Type B pancreatic cell (in vitro differentiated cells): ENCODE measurements at places on chromosomes 13 and 19.

GRCh38 chr19:9650345-9650744 lies 24.6 kb downstream of the ZNF562 start:
- no peak overlapping the region for H3K4me3 ChIP-seq
- no peak overlapping the region for H3K27ac ChIP-seq
- no peaks in the 10 kb centered on the region for H3K4me1 ChIP-seq
- DNase-seq: no peak

DNA sequence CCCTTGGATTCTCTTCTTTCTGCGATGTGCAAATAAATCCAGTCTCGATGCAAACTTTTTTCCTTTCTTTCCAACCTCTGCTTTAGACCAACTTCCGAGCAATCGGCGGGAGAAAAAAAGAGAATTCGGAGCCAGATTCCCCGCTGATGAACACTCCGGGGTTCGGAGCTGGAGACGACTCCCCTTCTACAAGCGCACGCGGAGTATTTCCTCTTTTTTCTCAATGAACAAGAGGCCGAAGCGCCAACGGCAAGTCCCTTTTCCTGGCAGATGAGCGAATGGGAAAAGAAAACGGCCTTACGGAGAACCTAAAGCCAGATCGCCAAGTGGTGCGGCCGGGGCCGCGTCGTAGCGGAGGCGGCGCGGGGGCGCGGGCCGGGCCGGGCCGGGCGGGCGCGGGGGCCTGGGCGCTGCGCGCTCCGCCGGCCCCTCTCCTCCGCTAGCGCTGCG lies 250 bp downstream of the SPRY2 start:
- peaks cover 27% of the 10 kb centered on the region for H3K4me1 ChIP-seq
- no peak overlapping the region for H3K27ac ChIP-seq
- DNase-seq: no peak

- H3K27ac ChIP-seq: no peak overlapping the region
- H3K36me3 ChIP-seq: no peaks in the 10 kb centered on the region
- peaks cover 5% of the 10 kb centered on the region for H3K4me1 ChIP-seq
- peak overlapping the region; percentile 82 for H3K4me3 ChIP-seq
Observed at GRCh38 chr19:55156202-55157063, 1.1 kb downstream of the TNNI3 start.

GRCh38 chr13:98405690-98406344 lies 171.1 kb downstream of the STK24 start:
- H3K36me3 ChIP-seq: peaks cover 32% of the 10 kb centered on the region
- peaks cover 37% of the 10 kb centered on the region for H3K4me1 ChIP-seq
- H3K27ac ChIP-seq: peak overlapping the region; percentile 79
- DNase-seq: no peak
- H3K4me3 ChIP-seq: peak overlapping the region; percentile 38

DNA sequence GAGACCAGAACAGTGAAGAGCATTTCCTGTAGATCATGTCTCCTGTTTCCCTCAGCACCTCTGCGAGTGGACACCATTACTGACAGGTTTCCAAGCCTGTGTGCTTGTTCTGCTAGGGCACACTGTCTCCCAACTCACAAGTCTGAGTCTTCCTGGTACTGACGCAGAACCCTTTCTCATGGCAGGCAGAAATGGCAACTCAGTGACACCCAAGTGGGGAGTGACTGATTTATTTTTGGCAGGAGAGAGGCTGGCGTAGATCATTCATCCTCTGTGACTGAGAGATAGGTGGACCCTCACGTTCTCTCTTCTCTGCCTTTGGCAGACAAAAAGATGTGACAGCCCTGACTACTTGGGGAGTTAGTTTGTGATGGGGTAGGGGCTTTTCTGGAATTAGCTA lies 183.4 kb downstream of the RFC3 start:
- no peaks in the 10 kb centered on the region for H3K36me3 ChIP-seq
- H3K27me3 ChIP-seq: no peaks in the 10 kb centered on the region
- H3K4me1 ChIP-seq: peaks cover 26% of the 10 kb centered on the region
- no peak overlapping the region for H3K27ac ChIP-seq
- no peak for DNase-seq

GRCh38 chr13:70769817-70770216 lies 661.6 kb upstream of the KLHL1 start:
- no peak for DNase-seq
- H3K4me3 ChIP-seq: no peak overlapping the region
- H3K27me3 ChIP-seq: no peaks in the 10 kb centered on the region
- no peaks in the 10 kb centered on the region for H3K4me1 ChIP-seq
- H3K27ac ChIP-seq: no peak overlapping the region

DNA sequence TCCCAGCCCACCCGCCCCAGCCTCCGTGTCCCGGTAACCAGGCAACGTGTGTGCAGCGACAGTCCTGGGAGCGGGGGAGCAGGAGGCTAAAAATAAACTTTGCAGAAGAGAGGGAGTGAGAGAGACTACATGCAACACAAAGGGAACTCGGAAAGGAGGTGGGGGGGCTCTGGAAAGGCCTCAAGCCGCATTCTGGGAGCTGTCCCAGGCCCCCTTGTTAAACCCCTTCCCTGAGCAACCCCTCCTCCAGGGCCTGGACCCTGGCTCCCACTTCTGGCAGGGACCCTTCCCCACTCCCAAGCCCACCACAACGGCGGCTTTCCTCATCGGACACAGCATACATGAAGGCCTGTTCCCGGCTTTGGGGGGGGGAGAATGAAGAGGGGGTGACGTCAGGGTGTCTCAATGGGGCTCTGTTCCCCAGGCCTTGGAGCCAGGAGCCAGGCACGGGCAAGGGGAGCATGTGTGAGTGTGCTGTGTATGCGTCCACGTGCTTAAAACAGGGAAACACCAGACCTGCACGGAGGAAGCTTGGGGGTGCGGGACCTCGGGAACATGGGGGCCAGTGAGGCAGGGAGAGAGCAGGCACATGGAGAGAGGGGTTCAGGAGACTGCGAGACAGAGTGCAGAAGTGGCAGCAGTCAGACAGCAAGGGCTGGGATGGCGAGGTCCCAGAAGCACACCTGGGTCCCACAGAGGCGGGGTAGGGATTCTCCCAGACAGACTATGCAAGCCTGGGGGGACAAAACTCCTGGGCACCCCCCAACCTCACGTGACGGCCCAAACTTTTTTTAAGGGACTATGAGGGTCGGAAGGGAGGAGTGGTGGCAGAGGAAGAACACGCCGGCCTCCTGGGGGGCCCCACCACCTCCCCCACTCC lies 2.3 kb downstream of the ERF start:
- peak overlapping the region; percentile 95 for H3K4me3 ChIP-seq
- H3K4me1 ChIP-seq: peaks cover 22% of the 10 kb centered on the region
- DNase-seq: no peak
- peak overlapping the region; percentile 95 for H3K27ac ChIP-seq

DNA sequence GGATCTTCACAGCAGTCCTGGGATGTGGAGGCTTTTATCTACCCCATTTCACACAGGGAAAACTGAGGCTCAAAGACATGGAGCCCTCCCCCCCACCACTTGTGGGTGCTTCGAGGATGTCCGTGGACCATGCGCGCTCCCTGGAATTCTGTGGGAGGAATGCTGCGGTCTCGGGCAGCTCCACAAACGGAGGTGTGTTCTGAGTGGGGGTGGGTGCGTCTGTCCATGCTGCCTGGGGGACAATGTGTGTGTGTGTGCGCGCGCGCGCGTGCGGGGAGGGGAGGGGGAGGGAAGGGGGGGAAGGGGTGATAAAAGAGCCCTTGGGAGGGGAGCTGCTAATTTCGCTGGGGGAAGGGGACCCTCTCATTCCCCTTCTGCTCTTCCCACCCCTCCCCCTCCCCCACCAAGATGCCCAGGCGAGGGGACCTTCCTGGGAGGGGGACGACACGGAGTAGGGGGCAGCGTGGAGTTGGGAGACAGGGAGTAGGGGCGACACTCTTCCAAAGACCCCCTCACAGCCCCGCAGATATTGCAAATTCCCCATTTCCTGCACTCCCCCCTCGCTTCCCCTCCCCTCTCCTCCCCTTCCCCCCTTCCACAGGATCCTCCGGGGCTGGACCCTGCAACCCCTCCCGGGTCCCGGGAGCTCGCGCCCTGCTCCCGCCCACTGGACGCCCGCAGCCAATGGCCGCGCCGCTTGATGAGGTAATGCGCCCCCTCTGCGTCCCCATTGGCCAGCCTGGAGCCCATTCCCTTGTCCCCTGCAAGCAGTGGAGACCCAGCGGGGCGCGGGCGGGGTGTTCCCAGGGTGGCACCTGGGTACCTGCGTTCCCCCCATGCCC lies 18.9 kb upstream of the ZNRF4 start:
- no peak overlapping the region for H3K27ac ChIP-seq
- peak; percentile 88 for DNase-seq
- H3K27me3 ChIP-seq: peaks cover 51% of the 10 kb centered on the region
- H3K4me3 ChIP-seq: peak overlapping the region; percentile 81

GRCh38 chr13:76884186-76884906 lies 1.9 kb downstream of the KCTD12 start:
- H3K27ac ChIP-seq: peak overlapping the region; percentile 81
- no peak for DNase-seq
- H3K36me3 ChIP-seq: peaks cover 14% of the 10 kb centered on the region
- H3K4me1 ChIP-seq: peaks cover 19% of the 10 kb centered on the region
- peaks cover 38% of the 10 kb centered on the region for H3K27me3 ChIP-seq

DNA sequence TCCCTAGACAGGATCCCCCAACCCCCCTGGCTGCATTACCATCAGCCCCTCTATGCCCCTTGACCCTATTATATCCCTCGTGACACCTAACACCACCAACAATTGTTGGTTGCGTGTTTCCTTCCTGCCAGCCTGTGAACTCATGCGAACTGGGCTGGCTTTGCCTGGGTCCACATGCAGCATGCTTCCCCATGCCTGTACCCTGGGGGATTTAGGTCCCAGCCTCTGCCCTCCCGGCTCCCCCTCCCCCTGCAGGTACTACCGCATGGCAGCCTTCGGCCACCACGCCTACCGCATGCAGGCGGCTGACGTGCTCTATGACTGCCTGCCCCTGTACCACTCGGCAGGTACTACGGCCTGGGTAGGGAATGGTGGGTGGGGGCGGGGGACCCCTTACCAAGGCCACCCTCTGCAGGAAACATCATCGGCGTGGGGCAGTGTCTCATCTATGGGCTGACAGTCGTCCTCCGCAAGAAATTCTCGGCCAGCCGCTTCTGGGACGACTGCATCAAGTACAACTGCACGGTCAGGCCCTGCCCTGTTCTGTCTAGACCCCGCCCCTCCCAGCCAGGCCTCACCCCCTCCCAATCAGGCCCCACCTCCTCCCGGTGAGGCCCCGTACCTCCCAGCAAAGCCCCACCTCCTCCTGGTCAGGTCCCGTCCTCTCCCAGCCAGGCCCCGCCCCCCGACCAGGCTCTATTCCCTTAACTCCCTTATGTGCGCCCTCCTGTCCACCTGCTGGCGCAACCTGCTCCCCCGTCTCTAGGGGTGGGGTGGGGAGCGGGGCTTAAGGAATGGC lies 18.5 kb downstream of the SLC27A1 start:
- H3K4me1 ChIP-seq: peaks cover 18% of the 10 kb centered on the region
- H3K27ac ChIP-seq: peak overlapping the region; percentile 61
- DNase-seq: peak; percentile 84
- H3K4me3 ChIP-seq: peak overlapping the region; percentile 81

GRCh38 chr13:28415994-28416421 lies 78.9 kb downstream of the FLT1 start:
- H3K27me3 ChIP-seq: peaks cover 7% of the 10 kb centered on the region
- H3K4me3 ChIP-seq: no peak overlapping the region
- H3K27ac ChIP-seq: no peak overlapping the region
- peaks cover 5% of the 10 kb centered on the region for H3K4me1 ChIP-seq
- H3K36me3 ChIP-seq: no peaks in the 10 kb centered on the region

- no peak for DNase-seq
- no peaks in the 10 kb centered on the region for H3K4me1 ChIP-seq
- no peak overlapping the region for H3K4me3 ChIP-seq
- H3K27ac ChIP-seq: no peak overlapping the region
- H3K27me3 ChIP-seq: no peaks in the 10 kb centered on the region
Observed at GRCh38 chr13:105058517-105058916, 1476.9 kb downstream of the EFNB2 start.

DNA sequence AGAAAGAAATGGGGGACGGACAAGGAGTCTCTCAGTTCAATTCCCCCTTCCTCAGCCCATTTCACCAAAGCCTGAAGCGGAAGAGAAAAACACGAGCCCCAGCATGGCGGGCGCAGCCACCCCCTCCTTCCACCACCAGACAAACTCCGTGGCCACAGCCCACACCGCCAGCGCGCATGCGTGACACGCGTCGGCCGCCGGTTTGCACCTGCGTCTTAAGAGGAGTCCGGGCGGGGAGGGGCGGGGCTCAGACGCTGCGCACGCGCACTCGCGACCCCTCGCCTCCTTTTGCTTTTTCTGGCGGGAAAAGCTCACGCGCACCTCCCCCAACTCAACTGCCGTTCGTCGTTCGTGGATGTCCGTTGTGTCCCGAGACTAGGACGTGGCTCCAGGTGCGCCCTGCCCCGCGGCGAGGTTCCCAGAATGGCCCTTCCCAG lies at the start of gene KASH5:
KASH5 (plus strand) TSS at position 314 of the 437 bp plus-strand sequence. CDS start 2,635 bp downstream, outside the sequence.
- no peak within 1 kb of the TSS for H3K27ac ChIP-seq
- no peaks in the 10 kb centered on the region for H3K36me3 ChIP-seq
- DNase-seq: no peak
- H3K4me3 ChIP-seq: no peak within 1 kb of the TSS
- H3K4me1 ChIP-seq: peaks cover 4% of the 10 kb centered on the region
- H3K27me3 ChIP-seq: peaks cover 26% of the 10 kb centered on the region

DNA sequence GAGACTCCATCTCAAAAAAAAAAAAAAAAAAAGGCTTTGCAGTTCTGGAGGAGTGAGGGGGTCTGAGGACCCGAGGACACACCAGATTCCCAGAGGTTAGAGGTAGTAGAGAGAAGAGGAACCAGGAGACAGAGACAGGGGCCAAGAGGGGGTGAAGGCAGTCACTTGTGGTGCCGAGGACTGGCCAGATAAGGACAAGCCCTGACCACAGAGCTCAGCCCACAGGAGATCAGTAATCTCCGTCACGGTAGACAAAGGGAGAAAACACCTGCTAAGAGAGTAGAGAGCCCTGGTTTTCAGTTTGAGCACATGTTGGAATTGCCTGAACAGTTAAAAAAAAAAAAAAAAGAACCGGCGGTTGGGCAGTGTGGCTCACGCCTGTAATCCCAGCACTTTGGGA lies 1.7 kb upstream of the PRAM1 start:
- H3K27me3 ChIP-seq: no peaks in the 10 kb centered on the region
- H3K36me3 ChIP-seq: no peaks in the 10 kb centered on the region
- no peak overlapping the region for H3K27ac ChIP-seq

DNA sequence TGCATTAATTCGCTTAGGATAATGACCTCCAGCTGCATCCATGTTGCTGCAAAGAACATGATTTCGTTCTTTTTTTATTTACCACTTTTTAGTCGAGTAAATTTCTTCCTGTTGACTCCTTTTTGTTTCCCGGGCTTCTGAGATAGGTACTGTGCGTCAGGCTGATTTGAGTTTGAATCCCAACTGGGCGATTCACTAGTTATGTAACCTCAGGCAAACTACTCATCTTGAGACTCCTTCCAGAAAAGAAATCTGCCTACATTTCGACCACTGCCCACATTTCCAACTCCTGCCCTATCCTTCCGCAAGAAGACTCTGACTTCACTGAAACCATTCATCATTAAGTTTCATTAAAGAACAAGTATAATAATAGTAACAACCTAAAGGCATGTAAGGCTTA lies 8.2 kb downstream of the SCEL start:
- peaks cover 4% of the 10 kb centered on the region for H3K36me3 ChIP-seq
- DNase-seq: no peak
- peaks cover 8% of the 10 kb centered on the region for H3K4me1 ChIP-seq
- no peaks in the 10 kb centered on the region for H3K27me3 ChIP-seq
- peak overlapping the region; percentile 20 for H3K4me3 ChIP-seq
- H3K27ac ChIP-seq: peak overlapping the region; percentile 73
